NCI-H1417 treated with DMSO at 0.1 percent for 48 hours (cell line): ENCODE measurements at places on chromosomes 4 and X.

DNA sequence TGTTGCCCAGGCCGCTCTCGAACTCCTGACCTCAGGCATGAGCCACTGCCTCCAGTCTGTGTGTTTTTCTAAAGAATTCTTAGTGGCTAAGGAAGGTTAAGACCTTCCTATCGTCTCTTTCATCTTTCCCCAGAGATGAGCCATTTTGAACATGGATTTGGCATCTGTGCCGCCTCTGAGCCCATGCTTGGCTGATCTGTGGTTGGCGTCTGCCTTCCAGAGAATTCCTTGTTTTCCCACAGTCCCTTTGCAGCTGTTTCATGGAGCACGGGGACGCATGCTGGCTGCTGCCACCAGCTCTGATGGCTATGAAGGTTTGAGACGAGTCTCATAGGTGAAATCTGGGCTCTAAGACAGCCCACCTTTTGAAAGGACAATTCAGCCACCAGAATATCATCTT, 60.4 kb downstream of the SHROOM2 start:
- DNase-seq = no peak

DNA sequence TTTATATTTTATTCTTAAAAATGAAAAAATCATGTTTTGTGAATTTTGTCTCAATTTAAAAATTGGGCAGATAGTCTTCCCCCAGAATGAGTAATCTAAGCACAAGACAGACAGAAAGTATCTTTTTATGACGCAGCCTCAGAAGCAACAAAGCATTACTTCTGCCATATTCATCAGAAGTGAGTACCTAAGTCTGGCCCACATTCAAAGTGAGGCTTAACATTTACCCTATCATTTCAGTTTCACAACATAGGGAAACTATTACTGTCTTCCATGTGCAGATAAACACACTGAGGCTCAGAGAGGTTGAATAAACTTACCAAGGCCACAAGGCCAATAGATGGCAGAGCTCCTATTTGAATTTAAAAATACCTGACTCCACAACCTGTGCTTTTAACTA, 4.4 kb upstream of the PRDX4 start:
- DNase-seq = no peak

DNA sequence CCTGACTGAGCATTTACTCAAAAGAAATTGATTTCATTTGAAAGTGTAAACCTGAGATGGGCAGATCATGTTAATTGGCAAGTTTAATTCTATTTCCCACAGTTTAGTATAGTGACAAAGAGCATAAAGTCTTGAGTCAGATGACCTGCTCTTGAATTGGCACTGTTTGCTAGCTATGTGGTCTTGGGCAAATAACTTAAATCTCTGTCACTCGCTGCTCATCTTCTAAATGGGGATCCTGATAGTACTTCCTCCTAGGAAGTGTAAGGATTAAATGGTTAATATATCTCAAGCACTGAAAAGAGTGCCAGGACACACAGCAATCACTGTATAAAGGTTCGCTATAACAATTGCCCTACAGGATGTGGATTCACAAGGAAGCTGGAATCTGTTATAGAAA, 242.8 kb upstream of the JADE1 start:
- DNase-seq = no peak

DNA sequence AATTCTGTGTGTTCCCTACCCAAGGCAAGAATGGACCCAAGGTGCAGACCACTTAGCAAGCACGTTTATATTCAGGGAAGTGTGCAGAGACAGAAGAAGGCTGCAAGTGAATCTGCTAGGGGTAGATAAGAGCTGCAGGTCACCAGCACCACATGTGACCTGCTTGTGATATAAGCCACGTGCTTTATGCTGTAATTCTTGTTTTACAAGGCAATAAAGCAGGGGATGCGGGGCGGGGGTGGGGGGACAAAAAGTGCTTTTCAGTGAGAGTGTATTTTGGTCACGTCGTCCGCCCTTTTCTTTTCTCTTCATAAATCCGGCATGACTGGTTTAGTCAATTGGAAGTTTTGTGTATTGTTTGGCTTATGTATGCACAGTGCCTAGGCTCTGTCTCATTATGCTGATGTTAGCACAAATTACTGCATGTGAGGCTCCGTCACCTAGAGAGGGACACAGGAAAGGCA, 192.7 kb downstream of the RBMX2 start:
- peak; percentile 11 for DNase-seq

DNA sequence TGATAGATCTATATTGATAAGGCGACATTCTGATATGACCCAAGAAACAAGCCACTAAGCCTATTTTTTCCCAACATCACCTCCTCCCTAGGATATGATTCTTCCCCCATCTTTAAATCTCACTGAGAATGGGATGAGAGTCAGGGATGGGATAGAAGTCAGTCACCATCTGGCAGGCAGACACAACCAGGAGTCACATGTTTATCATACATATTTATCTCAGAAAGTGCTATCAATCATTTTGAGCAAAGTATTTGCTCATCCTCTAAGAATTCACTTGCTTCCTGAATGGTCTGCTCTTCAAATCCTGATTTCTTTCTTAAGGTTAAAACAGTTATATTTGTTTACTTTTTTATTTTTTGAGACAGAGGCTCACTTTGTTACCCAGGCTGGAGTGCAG, 20.3 kb downstream of the DNAAF6 start:
- no peak for DNase-seq

- DNase-seq = no peak
These were observed 338.8 kb downstream of the UNC5C start for GRCh38 chr4:95209927-95210326.

DNA sequence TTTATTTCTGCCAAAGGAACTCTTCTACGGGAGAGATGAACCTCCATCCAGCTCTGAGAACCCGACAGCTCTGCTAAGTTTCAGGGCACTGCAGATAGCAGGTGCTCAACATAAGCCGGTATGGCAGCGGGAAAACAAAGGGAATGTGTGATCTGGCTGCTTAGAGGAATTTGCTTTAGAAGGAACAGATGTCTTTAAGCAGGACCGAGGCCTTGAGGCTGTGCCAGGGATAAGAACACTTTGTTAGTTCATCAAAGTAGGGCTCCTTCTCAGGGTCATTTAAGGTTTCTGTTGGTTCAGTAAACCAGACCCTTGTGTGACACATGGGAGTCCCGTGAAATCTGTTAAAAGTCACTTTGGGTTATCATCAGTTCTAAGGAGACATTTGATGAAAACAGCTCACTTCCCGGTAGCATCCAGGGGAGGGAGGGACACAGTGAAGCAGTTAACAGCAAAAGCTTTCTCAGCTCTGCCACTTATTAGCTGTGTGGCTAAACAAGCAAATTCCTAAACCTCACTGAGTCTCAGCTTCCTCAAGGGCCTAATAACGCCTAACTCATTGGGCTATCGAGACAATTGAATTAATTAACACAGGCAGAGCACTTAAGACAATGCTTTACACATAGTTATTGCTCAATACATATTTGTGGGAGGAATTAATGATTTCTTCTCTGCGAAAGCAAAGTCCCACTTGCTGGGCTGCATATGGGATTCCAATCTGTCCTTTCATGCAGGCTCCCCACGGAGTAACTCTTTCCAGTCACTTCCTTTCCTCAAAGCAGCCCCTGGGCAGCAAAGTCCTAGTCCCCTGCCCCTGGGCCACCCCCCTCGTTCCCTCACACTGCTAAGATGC, 2.9 kb upstream of the FTSJ1 start:
- no peak for DNase-seq

DNA sequence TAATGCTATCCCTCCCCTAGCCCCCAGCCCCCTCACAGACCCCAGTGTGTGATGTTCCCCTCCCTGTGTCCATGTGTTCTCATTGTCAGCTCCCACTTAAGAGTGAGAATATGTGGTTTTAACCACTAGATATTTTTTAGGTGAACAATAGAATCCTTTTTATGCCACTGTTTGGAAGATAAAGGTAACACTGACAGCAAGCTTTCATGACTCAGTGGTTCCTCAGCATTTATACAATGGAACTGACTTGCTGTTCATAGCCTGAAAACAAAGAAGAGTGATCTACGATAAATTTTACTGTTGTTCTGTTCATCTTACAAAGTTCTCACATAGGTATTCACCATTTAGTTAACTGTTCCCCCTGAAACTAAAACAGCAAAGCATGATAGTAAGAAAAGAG, 147.8 kb downstream of the ARHGAP10 start:
- no peak for DNase-seq

DNA sequence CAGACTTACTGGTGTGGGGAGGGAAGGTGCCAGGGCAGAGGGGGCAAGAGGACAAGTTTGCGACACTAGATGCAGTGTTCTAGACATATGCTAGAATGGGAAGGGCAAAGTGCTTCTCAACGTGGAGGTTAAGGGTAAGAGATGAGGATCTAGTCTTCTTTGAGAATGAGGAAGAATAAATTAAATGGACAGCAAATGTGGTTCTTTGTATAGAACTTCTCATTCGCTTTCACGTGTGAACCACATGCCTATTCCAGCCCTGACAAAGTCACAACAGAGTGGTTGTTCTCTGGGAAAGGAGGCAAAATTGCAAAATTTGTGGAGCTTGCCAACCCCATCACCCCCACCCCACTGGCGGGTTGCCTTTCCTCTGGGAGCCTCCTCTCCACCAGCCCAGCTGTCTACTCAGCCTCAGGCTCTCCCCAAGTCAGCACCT, 1.5 kb upstream of the ANXA5 start:
- no peak for DNase-seq

DNA sequence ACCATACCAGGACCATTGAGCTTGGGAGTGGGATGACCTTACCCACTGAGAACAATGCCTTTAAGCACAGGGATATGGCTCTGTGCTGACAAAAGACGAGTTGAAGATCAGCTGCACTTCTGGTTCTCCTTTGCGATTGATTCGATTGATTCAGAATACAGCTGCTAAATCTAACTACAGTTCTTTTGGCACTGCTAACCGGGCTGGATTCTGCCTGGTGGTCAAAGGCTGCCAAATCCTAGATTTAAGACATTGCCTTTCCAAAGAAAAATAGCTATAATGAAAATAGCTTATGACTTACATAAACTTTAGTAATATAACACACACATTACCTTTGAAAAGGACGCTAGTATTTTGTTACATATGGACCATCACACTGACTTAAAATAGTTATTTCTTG, 18.3 kb downstream of the RAP2C start:
- no peak for DNase-seq

DNA sequence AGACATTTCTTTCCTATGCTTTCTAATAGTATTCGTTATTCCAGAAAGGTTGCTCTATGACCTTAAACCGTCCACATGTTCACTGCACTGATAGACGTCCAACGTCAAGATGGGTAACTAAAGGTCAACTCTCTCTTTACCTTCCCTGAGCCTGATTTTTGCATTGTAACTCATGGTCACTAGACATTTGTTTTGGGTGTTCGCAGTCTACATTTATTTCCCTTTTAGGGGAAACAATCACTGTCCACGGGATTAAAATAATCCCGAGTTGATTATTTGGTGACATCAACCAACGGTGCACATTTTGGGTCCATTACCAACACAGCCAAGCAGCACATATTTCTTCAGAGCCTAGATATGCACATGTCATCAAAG, 540 bp upstream of the HADH start:
- DNase-seq = no peak

GRCh38 chr4:149403081-149403480, 412.6 kb downstream of the IQCM start:
- no peak for DNase-seq

DNA sequence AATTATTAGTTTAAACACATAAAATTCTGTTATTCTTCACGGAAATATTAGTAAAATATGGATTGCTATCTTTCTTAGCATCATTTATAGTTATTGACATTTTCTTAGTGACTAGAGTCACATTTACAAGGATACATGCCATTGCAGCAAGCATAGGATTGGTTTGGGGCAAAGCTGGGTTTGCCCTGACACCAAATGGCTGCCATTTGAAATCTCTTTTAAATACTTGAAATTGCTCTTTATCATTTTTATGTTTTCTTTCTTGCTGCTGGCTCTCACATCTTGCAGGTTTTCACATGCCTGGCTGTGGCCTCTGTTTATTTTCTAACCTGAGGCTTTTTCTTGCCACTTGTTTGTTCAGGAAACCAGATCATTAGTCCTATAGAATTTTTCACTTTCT, 39.9 kb downstream of the EGF start:
- no peak for DNase-seq

- no peak for DNase-seq
These were observed 165.6 kb downstream of the AREG start for GRCh38 chr4:74610491-74610890.
